ENCODE measurements at places on chromosomes 3 and 15. TPM values are rescaled to one million over a fixed set of nuclear protein-coding genes. Genes with fewer than 3 reads are reported as not detected.

Gene GABRA5
- total RNA-seq, result not detected

Gene GUCA1C
- total RNA-seq, result not detected

Gene GOLGA8G
- not detected for total RNA-seq

Gene CCR9
- total RNA-seq, result not detected

Gene ISLR
- 0.28 TPM for total RNA-seq

Gene ELL3
- 6.8 TPM for total RNA-seq

Gene SLC9C1
- total RNA-seq, result not detected

Gene MAP6D1
- 7.9 TPM for total RNA-seq

Gene TMEM212
- total RNA-seq, result not detected

Gene ANXA2
- 1,903 TPM for total RNA-seq

Gene C2CD4A
- 0.15 TPM for total RNA-seq

Gene COL6A5
- not detected for total RNA-seq

Gene RASL12
- 0.67 TPM for total RNA-seq

Gene A4GNT
- not detected for total RNA-seq

Gene GOLGA6L4
- total RNA-seq, result 2.7 TPM

Gene HCN4
- total RNA-seq, result 0.15 TPM

Gene SLC15A2
- 0.41 TPM for total RNA-seq

Gene ACTRT3
- total RNA-seq, result 1.7 TPM

Gene CLEC3B
- total RNA-seq, result not detected

Gene CMTM7
- total RNA-seq, result 43.5 TPM

Gene TAGLN3
- not detected for total RNA-seq

Gene TP53BP1
- 80.3 TPM for total RNA-seq

Gene ZNF620
- 1.3 TPM for total RNA-seq

Gene CLDN18
- total RNA-seq, result 0.08 TPM

Gene FOXB1
- 0.64 TPM for total RNA-seq

Gene ACP3
- not detected for total RNA-seq

Gene ZBBX
- not detected for total RNA-seq

Gene ISLR2
- total RNA-seq, result 0.36 TPM

Gene CYP8B1
- 0.08 TPM for total RNA-seq

Gene EFHB
- 0.46 TPM for total RNA-seq

Gene ADAMTSL3
- total RNA-seq, result not detected

Gene TTC23
- total RNA-seq, result 21.7 TPM

Gene TRPM1
- not detected for total RNA-seq

Gene P2RY13
- not detected for total RNA-seq

Gene KNG1
- 0.23 TPM for total RNA-seq

Gene CHL1
- not detected for total RNA-seq
